ENCODE measurements at places on chromosomes 6 and 20.
A peak's percentile ranks its signal among the peaks of the same experiment; 100 is the strongest.

- DNase-seq = no peak
These were observed 60.4 kb downstream of the TPD52L1 start for GRCh38 chr6:125213939-125214338.

DNA sequence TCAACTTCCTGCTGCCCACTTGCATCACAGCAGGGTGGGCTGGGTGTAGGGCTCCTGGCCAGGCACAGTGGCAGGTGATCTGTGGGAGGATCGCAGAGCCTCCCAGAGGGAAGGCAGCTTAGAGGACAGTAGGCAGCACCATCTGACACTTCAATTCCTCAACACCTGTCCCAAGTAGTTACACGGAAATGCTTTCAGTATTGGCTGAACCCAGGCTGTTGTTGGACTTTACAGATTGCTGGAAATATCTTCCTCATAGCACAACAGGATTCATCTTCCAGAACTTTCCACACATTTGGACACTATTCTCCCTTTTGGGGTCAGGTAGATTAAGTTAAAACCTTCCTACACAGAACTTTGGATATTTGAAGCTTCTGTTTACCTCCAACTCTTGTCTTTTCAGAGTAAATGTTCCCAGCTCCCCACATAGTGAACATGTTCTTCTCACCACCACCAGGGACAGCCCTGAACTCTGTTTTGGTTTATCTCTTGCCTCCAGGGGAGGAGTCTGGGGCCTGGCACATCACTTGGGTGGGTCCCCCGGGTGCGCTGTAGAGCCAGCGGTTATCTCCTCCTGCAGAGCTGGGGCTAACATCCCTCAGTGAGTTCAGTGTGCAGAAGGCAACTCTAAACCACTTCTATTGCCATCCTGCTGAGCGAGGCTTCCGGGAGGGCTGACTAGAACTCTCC lies 3.5 kb upstream of the SLC22A2 start:
- no peak for DNase-seq

DNA sequence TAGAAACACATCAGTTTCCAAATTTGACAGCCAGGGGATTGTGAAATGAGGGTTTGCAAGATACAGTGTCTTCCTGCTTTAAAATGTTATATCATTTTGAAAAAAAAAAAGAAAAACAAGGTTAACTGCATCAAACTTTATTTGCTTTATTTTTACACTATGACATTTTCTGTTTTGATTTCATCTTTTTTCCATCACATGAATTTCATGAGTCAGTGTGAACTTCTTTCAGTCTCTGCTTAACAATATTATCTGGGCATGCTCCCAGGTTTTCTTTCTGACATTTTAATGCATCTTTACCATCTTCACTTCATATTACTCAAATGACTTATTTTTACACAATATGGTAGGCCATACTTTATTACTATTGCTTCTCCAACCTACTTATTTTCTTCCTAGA lies 1.9 kb downstream of the NCOA7 start:
- no peak for DNase-seq

DNA sequence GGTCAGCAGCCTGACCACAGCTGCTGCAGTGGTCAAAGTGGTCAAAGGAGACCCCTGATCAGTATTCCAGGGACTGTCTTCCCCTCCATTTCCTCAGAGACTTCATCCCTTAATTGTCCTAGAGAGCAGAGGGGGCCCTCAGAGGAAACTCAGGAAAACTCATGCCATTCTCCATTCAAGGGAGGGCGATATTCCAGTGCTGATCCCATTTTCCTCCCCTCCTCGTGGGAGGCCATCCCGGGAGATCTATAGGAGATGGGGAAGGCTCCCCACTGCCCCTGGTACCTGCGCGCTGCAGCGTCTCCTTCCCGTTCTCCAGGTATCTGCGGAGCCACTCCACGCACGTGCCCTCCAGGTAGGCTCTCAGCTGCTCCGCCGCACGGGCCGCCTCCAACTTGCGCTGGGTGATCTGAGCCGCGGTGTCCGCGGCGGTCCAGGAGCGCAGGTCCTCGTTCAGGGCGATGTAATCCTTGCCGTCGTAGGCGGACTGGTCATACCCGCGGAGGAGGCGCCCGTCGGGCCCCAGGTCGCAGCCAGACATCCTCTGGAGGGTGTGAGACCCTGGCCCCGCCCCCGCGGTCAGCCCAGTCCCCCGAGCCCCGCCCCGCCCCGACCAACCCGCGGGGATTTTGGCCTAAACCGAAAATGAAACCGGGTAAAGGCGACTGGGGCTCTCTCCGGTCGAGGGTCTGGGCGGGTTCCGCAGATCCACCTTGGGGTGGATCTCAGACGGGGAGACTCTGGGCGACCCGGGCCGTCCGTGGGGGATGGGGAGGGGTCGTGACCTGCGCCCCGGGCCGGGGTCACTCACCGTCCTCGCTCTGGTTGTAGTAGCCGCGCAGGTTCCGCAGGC lies 878 bp downstream of the HLA-C start:
- DNase-seq = peak; percentile 86

- no peak for DNase-seq
These were observed 610.4 kb downstream of the RFPL4B start for GRCh38 chr6:112957536-112957916.

DNA sequence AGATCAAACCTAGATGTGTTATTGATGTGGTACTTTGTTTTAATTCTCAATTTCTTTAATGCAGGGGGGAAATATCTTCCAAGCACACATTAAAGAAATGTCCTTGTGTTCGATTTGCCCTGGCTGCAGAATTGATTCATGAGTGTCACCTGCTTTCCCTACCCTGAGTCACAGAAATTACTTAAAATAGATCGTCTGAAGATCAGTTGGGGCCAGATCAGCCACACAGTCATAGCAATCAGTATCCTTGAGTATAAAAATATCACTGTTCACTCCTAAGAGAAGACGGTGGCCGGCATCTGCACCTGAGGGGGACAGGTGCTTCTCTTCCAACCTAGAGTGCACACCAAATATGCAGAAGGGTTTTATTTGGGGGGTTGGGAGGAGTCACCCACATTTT lies 115.2 kb upstream of the RIN2 start:
- DNase-seq = no peak

DNA sequence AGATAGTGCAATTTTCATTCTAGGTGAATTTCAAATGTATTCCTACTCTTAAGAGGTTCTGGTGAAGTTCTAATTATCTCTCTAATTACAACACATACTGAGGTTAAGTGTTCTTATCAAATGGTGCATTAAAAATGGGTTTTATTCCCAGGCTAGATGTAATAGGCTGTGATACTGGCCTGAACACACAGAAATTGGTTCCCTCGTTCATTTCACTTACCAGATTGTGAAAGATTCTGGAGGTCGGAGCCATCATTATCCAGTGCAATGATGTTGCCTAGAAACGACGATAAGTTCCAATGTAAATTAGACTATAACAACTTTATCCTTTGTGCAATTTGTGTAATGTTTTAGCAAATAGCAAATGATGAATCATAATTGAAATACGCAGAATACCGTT lies 172.6 kb upstream of the SOX4 start:
- DNase-seq = no peak

DNA sequence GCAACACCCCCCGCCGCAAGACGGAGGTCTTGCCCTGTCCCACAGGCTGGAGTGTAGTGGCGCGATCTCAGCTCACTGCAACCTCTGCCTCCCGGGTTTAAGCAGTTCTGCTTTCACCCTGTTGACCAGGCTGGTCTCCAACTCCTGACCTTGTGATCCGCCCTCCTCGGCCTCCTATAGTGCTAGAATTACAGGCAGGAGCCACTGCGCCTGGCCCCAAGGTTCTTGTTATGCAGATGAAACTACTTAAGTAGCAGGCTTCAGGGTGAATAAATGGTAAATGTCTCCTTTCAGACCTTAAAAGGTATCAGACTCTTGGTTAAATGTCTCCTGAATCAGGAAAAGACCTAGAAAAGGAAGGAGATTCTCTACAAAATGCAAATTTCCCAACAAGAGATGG lies 95.4 kb upstream of the TMEM181 start:
- DNase-seq = no peak

- no peak for DNase-seq
These were observed 21.5 kb downstream of the RAB44 start for GRCh38 chr6:36719126-36719525.

DNA sequence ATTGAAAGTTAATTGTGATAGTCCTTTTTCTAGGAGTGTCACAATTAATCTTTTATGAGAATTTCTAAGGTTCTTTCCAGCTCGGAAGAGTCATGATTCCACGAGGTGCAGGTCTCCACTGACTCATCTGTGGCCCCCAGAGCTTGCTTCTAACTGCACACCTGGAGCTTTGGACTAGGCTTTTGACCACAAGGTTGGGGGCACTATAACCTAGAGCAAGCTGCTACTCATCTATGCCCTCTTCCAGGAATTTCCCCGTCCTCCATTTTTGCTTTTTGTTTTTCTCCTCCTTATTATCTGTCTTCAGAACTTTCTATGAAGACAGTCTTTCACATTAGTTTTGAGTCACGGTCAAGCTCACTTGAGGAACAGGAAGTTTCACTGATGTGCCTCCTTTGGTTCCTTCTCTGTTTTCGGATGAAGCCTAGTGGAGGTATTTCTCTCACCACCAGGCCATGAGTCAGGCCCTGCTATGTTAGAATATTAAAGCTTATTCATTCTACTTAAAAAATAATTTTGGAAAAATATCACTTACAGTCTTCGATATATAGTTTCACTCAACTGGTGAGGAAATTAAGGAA lies 119.2 kb upstream of the INSM1 start:
- DNase-seq = no peak

GRCh38 chr20:60137657-60138245 lies 179.5 kb downstream of the CDH26 start:
- DNase-seq = peak; percentile 35

GRCh38 chr6:25927756-25928216 lies 2.7 kb downstream of the SLC17A2 start:
- no peak for DNase-seq

GRCh38 chr6:106056746-106057390 lies 29.3 kb upstream of the PRDM1 start:
- no peak for DNase-seq

GRCh38 chr20:8571611-8572010 lies 439.5 kb downstream of the PLCB1 start:
- DNase-seq = no peak

GRCh38 chr6:118663993-118664985 lies 12.9 kb upstream of the CEP85L start:
- DNase-seq = no peak

- DNase-seq = no peak
These were observed 18.0 kb downstream of the C6orf52 start for GRCh38 chr6:10676403-10676802.

DNA sequence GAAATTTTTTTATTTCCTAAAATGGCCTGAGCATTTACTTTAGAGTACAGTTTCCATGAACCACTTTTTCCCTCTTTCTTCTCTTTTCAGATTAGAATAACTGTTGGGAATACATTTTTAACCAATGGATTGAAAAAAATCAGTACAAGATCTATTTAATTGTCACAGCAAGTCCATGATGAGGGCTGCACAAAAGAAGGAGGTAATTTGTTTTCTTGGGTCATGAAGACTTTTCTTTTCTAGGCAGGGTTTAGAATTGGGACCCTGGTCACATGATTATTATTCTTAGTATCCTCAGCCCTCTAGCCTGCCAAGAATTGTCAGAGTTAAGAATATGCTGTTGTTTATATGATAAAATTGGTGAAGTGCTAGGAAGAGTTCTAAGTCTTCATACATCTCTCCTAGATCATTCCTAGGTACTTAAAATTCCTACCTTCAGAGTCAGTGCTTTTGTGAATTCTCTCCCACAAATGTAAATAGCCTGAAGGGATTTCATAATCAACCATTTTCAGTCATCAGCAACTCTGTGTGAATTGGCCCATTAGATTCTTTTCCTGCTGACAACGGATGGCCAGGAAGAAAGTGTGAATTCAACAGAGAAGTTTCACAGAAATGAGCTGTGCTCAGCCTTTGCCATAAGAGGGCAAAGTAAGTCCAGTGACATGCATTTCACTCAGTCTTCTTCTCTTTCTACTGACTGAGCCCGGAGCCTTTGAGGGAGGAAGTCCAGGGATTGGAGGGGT lies 32.4 kb upstream of the TPBG start:
- no peak for DNase-seq

DNA sequence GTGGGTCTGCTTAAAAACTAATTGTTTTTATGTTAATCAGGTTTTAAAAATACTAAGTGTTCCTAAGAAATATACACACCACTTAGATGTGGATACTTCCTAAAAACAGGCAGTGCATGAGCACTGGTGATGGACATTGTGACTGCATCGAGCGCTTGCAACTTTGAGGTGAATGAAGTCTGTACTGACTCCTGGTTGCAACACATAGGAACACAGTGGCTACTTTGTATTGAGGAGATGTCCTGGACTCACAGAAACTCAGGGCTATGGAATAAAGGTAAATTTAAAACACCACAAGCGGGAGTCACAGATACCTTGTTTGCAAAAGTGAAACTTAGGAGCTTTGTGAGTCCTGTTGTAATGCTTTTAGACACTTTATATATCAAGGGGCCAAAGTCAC lies 55.6 kb upstream of the POLR1H start:
- DNase-seq = no peak

- DNase-seq = no peak
These were observed 152.4 kb upstream of the QKI start for GRCh38 chr6:163262080-163262479.

DNA sequence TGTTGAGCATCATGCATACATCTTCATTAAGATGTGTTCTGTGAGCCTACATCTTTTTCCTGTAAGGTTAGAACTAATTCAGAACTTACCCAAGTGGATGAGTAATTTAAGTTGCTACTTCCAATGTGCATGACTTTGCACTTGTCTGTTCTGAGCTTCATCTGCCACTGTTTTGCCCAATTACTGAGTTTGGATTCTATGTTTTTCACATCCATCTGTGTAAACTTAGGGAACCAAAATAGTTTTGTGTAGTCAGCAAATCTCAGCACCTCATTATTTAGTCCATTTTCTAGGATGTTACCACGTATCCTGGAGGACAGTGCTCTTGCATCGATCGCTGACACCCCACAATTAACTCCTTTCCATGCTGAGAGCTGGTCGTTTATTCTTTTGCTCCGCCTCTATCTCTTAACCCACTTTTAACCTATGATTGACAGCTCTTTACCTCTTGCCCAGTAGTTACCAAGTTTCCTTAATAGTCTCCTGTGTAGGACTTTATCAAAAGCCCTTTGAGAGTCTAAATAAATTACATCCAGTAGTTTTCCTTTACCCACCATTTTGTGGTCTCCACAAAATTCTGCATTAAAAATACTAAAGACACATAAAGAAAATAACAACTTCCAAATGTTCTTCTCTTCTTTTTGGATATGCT lies 44.2 kb upstream of the CITED2 start:
- no peak for DNase-seq

- no peak for DNase-seq
These were observed 26.7 kb downstream of the NPEPL1 start for GRCh38 chr20:58719258-58719657.

DNA sequence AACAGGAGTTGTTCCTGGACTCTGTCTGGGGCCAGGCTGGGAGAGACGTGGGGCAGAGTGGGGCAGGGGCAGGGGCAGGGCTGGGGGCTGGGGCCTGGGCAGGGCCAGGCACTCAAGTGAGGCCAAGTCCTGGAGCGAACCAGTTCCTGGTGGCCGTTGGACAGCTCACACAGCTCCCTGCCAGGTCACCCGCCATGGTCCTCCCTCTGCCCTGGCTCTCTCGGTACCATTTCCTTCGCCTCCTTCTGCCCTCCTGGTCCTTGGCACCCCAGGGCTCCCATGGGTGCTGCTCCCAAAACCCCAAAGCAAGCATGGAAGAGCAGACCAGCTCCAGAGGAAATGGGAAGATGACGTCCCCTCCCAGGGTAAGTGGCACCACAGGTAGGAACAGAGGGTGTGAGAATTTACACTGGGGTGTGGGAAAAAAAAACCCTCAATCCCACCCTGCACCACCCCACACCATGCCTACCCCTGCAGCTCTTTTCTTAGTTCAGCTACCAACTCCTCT lies at the start of gene MCCD1:
MCCD1 (plus strand) TSS at position 142 of the 508 bp plus-strand sequence; CDS start at position 195, 53 bp downstream.
- no peak for DNase-seq

- no peak for DNase-seq
These were observed 241.2 kb downstream of the BMP7 start for GRCh38 chr20:57025261-57025660.
